ENCODE measurements at places on chromosomes 4 and X.

DNA sequence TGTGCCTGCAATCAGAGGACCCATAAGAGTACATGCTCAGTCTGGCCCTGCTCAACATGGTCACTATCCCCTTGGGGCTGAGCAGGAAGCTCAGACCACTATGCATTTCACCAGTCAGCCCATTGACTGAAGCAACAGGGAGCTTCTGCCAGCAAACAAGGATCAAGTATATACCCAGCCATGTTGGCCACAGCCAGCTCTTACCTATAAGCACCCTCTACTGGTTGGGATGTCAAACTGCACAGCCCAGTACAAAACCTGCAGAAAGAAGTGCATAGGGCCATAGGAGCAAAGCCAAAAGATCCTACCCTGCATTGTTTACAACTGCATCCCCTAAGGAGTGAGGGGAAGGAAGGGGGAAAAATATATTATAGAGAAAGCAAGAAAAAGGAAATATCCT lies 214.4 kb upstream of the CPEB2 start:
- no peak for DNase-seq

- no peak for DNase-seq
Measured at GRCh38 chr4:173317004-173317403, 17.2 kb downstream of the HMGB2 start.

- no peak for DNase-seq
Measured at GRCh38 chr4:119136546-119136945, 914 bp downstream of the MYOZ2 start.

- DNase-seq, result peak; percentile 53
Measured at GRCh38 chr4:184267673-184268583, 50.3 kb upstream of the ENPP6 start.

DNA sequence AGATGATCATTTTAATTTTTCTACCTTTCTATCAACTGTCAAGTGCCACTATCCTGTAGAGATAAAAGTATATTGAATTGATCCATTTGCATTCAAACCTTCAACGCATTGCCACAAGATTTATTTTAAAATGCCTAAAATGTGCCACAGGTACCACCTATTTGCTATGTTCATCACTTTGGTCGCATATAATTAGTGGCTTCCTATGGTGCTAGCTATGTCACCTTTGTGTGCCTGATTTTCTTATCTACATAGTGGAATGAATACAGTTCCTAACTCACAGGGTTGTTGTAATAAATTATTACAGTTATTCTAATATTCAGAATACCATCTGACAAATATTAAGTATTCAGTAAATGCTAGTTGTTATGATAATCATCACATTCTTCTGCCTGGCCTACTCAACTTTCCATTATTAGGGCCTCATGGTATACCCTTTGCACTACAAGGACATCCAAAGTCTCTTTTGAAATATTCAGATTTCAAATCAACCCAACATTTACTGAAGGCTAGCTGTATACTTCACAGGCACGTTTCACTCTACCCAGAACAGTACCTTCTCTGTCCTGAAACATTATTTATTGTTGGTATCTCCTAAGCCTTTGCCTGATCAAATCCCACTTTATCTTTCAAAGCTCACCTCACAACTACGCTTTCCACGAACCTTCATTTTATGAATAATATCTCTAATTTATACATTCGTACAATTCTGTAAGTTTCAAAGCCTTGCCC lies 62.4 kb downstream of the ANXA10 start:
- no peak for DNase-seq

DNA sequence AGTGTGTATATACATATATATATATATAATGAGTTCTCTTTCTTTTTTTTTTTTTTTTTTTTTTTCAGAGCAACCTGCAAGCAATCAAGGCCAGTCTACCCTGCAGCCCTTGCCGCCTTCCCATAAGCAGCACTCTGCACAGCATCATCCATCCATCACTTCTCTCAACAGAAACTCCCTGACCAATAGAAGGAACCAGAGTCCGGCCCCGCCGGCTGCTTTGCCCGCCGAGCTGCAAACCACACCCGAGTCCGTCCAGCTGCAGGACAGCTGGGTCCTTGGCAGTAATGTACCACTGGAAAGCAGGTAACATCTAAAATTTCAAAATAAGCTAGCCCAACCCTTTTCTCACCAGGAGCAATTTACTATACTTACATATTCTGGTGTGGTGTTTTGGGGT lies 316.3 kb downstream of the DCTD start:
- DNase-seq, result no peak

GRCh38 chr4:136241221-136241986 lies 1290.9 kb downstream of the PCDH18 start:
- no peak for DNase-seq

- DNase-seq, result no peak
Measured at GRCh38 chr4:38166768-38167167, 206.6 kb downstream of the PTTG2 start.

GRCh38 chrX:74797338-74797887 lies 127.8 kb downstream of the NEXMIF start:
- DNase-seq, result no peak

DNA sequence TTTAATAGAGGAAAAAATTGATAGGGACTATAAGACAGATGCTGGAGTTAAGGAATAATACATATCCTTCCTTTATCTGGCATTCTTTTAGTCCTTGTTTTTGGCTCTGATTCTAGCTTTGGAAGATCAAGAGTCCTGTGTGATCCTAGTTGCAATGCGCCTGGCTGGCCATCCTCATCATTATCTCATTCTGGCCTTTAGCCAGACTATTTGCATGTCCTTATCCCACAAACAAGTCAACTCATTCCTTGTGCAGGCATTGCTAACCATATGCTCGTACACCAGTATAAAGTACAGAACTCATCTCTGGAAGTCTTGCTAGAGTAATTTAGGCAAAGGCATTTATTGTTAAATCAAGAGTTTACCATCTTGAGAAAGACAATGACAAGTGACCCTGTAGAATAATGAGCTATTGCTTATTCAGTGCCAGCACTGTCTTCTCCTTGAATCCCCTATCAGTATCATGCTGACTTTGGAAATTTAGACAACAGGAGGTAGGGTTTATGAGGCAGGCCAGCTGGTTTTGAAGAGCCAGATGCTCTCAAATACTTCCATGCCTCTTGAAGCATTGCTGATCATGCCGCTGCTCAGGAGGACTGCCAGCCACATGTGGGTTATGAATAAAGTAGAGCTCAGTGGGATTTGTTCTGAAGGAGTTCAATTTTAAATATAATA lies 1730.3 kb upstream of the TENM3 start:
- DNase-seq, result no peak

- no peak for DNase-seq
Measured at GRCh38 chrX:79645749-79646148, 278.6 kb upstream of the ITM2A start.

DNA sequence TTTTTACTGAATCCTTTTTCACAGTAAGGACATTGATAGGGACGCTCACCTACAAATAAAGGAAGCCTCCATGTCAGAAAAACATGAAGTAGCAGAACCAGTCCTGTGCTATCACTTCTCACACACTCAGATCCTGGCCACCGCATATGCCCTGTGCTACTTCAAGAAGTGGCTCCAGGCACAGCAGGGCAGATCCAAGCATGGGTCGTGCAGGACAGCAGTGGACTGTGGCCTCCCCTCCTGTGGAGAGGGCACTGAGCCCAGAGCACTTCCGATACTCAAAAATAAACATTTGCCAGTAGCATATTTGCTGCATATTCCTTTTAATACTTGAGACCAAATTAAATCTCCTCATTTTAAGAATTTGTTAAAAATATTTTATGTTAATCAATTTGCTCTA lies 167.9 kb downstream of the PRDM5 start:
- DNase-seq, result peak; percentile 58

DNA sequence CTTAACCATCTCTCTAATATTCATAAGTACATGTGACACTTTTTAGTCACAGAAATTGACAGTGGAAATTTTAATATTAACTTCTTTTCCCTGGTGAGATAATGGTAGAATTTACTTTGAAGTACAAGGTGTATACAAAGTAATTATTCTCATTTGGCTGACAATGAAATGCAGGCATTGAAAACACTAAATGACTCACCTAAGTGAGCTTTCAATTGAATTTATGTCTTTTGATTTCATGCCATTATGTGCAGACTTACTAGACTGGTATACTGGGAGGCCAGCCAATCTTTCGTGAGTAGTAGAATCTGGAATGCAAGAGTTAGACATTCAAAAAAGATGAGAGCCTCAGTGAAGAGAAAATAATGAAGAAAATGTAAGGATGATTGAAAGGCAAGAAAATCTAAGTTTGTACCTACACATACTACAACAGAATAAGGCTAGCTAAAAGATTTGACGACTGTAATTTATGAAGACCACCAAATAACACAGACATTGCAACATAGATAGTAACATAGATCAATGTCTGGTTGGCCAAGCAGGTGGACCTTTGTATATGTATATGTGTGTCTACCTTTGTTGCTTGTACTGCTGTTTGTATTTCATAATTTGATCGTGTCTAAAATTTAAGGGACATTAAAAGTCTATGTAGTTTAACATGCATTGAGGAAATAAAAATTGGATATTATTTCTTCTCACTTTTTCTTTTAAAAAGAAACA lies 459.7 kb downstream of the IL15 start:
- DNase-seq, result no peak

DNA sequence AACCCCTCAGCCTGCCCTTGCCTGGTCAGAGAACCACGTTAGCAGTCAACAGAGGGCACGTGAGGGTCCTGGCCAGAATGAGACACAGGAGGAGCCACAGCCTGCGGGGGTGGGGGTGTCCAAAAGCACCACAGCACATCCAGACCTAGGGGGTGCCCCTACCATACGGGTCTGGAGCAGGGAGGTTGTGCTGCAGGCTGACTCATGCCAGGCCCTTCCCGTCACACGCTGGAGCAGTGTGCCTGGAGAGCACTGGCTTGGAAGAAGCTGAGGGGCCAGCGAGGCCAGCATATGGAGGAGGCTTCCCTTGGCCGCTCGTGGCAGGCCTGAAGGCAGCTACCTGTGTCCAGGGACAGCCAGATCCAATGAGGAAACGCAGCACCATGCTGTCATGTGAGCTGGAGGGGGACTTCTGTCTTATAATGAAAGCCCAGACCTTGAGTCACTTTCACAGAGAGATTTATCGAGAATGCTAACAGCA lies 1.5 kb upstream of the IRAK1 start:
- DNase-seq, result no peak

GRCh38 chr4:55808632-55809031 lies 11.0 kb upstream of the EXOC1L start:
- no peak for DNase-seq

GRCh38 chrX:49876750-49877149 lies 2.5 kb upstream of the USP27X start:
- DNase-seq, result no peak

Data from Right ventricle myocardium superior (tissue), 1 donor.